Fibroblast of skin of left biceps (primary cell): ENCODE measurements at places on chromosomes 7 and 10.

- DNase-seq: no peak
These were observed 31.4 kb upstream of the ENO4 start for GRCh38 chr10:116817780-116818343.

DNA sequence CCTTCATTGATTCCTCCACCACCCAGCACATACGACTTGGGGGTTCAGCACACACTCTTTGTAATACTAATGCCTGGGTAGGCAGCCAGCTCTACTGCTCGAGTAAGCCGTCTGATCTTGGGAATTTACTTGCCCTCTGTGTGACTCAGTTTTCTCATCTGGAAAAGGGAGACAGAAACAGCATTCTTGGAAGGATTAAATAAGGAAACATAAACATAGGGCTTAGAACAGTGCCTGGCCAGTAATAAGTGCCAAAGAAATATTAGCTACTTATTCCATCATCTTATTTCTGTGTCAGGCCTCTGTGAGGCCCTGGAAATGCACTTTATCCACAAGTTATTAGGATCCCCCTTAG lies 130.1 kb downstream of the TNS3 start:
- DNase-seq: no peak

- no peak for DNase-seq
These were observed 956.9 kb upstream of the ZNF722 start for GRCh38 chr7:63041786-63042185.

GRCh38 chr7:78121888-78122287 lies 323.3 kb downstream of the PHTF2 start:
- DNase-seq: no peak

- no peak for DNase-seq
These were observed 75.9 kb upstream of the SLC26A5 start for GRCh38 chr7:103521937-103522336.

DNA sequence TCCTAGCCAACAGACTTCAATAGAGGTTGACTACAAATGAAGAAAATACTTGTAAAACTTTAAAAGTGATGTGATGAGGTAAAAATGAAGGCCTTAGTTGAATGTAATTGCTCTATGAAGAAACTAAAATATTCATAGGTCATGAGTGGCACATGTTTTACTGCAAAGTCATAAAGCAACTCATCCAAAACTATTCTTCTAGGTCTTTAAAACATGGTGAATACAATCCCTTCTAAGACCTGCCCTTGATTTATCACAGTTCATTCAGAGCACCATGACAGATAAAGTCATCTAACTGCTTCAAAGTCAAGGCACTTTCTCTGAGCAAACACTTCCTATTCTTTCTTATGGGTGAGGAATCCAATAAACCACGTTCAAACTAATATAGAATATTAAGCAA lies 713.5 kb downstream of the SORCS1 start:
- no peak for DNase-seq

DNA sequence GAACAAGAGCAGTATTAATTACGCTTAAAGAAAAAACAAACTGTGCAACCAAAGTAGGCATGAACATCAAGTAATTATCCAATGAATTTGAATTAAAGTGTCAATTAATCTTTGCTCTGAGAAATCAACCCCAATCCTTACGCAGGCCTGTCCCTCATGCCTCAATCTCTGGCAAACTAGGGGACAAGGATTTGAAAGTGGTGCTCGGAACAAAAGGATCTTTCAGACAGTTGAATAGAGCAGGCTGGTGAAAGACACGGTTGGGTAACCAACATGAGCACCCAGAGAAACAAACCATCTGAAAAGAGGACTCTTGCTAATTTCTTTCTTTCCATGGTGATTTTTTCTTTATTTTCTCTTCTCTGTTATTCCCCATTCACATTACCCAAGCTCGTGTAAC lies 203.5 kb upstream of the PHF14 start:
- no peak for DNase-seq

- no peak for DNase-seq
These were observed 61.7 kb upstream of the TES start for GRCh38 chr7:116148626-116149025.

DNA sequence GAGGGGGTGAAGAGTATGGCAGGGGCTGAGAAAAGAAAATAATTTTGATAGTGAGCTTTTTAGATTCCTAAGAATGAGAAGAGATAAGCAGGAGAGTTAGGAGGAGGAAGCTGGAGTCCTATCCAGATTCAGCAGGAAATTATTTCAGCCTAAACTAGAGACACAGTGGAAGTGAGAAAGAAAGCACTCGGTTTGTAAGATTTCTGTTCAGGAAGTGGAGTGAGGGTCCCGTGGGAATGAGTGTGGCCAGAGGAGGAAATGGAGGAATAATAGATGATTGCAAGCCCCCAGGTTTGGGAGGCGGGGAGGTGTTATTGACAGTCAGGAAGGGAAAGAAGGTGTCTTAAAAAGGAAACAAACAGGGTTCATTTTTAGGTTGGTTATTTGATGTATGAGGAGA lies 84.8 kb upstream of the NRP1 start:
- no peak for DNase-seq

DNA sequence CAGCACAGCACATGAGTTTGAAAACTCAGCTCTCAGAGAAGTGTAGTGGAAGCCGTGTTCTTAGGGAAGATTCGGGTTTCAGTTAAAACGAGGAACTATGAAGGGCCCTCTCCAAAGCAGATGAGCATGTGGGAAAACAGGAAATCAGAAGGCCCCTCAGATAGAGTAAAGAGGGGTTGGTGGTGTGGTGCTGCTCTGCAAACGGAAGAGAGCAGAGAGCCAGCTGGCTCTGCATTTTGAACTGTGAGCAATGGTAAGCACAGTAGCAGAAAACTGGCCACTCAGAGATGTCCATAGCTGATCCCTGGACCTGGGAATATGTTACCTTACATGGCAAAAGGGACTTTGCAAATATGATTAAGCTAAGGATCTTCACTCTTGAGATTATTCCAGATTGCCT lies 27.9 kb upstream of the CUL1 start:
- no peak for DNase-seq

DNA sequence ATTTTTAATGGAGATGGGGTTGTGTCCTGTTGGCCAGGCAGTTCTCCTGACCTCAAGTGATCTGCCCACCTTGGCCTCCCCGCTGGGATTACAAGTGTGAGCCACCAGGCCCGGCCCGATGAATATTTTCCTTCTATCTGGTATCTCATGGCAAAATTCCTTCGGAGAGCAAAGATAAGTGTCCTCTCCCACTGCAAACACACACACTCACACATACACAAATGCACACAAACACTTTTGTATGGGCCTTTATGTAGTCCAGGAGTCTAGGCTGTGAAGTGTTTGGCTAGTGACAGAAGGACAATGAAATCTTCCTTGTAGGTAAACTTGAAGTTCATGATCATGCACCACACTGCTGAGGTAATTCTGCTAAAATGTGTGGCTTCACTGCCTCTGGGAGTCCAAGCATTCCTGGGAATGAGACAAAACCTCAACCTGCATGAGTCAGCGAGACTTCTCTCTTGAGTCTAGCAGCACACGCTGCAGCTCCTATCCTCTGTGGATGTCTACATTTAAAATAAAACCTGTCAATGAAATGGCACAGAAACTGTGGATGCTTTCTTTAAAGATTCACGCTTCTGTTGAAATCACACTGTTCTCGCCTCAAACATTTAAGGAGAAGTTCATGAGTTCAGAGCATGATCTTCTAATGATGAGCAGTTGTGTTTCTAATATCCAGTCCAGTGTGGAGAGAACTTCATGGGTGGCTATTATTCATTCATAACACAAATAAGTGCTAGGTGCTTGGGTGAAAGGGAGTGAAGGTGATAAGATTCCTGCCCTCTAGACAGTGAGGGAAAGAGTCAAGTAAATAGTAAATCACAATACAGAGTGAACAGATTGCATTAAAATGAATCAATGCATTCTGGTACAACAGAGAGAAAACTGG lies 96.5 kb downstream of the NRP1 start:
- peak; percentile 97 for DNase-seq

GRCh38 chr7:83697804-83698530 lies 49.0 kb upstream of the SEMA3E start:
- no peak for DNase-seq

- DNase-seq: no peak
These were observed 303.7 kb downstream of the BMPER start for GRCh38 chr7:34208878-34209621.

DNA sequence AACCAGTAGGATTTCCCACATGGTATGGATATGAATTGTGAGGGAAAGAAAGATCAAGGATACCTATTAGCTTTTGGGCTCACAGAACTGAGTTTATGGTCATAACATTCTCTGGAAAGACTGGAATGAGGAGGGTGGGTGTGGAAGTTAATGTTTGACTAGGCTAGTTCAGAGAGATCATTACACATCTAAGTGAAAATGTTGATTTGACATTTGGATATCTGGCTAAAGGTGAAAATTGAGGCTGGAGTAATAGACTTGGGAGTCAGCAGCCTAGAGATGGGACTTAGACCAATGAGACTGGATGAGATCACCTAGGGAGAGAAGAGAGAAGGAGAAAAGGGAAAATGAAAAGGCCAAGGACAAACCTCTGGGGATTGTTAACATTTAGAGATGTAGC lies 437.3 kb downstream of the CCSER2 start:
- DNase-seq: no peak

- no peak for DNase-seq
These were observed 26.5 kb upstream of the ENTPD1 start for GRCh38 chr10:95729323-95730055.

GRCh38 chr7:139054101-139054500 lies 18.3 kb upstream of the ZC3HAV1L start:
- DNase-seq: no peak

DNA sequence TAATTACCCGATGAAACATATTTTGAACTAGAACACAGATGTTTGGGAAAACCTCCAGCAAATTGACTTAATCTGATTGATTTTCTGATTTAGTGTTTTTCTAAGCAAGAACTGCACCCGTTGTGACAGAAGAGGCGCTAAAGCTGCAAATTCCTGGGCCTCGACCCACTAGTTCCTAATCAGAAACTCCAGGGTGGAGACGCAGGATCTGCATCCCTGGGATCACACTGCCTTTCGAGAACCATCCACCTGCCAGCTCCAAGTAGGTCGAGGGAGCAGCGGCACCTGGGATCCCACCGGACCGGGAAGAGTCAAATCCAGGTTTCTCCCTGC lies 136.8 kb upstream of the CDCA7L start:
- no peak for DNase-seq

- no peak for DNase-seq
These were observed 52.1 kb upstream of the CCAR1 start for GRCh38 chr10:68668972-68669371.

GRCh38 chr7:65390588-65390987 lies 16.9 kb downstream of the ZNF92 start:
- DNase-seq: no peak

DNA sequence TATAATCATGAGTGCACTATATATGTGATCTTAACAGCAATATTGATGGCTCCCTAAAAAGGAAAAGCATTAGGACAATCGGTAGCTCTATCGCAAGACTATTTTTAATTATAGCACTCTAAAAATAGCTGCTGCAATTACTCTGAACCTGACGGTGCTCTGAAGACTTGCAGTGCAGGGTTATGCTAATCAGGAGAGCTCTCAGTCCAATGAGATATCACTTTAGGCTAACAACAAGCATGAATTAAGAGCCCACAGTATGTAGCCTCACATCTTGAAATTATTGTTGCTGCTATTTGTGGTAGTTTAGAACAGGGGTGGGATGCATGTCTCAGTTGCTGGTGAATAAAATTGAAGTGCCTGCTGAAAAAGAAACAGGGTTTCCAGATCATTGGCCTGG lies 515.8 kb upstream of the AKR1E2 start:
- no peak for DNase-seq

DNA sequence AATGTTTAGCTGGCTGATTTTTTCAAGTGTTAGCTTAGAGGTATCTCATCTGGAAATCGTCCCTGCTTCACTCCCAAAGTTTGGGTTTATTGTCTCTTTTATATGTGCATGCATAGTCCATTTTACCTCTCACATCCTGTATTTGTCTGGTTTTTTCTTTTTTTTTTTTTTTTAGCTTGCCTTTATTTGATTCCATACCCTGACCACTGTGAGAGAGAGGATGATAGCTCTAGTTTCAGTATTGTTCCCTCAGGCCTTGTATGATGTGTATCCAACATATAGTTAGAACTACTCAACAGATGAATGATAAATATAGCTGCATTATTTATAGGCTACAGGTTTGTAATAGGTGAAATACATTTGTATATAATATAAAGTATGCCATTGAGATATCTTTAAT lies 29.9 kb downstream of the PCGF5 start:
- DNase-seq: no peak

DNA sequence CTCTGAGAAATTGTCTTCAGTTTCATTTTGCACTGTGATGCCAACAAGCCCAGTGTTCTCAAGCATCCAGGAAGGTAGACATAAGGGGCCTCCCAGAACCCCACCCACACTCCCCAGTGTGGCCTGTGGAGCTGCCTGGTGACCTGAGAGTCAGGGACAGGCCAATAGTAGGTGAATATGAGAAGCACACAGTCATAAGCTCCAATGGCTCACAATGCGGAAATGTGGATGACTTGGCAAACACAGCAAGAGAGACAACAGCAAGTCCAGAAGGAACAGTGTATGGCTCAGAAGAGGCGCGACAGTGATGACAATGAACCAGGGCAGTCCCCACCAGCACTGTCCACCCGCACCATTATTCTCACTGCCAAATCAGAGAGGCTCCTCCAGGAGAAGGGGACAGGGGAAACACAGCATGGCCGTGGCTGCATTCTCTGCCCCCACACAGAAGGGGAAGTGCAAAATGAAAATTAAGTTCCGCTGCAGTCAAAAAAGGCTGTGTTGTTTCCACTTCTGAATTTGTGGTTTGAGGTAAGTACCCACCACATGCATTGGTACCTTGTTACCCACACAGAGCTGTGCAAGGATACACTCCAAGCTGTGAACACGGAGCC lies 419.8 kb downstream of the GRID1 start:
- DNase-seq: no peak

DNA sequence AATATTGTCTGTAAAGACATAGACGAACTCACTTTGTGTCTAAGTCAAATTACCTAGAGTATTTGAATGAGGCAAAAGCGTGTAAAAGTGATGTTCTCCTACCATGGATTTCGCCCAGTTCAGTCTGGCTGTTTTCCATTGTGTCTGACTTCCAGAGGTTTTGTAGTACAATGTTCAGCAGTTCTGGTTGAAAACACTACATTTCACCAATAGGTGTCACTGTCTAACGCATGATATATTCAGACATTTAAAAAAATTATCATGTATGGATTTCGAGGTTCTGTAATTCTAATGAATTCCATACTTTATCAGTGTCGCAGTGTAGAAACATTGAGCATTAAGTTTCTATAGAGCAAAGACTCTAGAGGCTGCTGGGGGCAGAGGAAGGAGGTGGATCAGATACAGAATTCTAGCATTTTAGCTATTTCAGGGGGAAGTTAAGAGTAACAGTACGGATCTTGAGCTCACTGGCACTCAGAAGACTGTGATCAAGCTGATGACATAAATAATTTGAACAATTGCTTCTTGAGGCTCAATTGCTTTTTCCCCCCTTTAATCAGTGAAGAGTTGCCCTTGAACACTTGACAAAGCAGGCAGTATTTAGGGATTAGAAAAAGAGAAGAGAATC lies 196.9 kb upstream of the RHOBTB1 start:
- DNase-seq: peak; percentile 70

DNA sequence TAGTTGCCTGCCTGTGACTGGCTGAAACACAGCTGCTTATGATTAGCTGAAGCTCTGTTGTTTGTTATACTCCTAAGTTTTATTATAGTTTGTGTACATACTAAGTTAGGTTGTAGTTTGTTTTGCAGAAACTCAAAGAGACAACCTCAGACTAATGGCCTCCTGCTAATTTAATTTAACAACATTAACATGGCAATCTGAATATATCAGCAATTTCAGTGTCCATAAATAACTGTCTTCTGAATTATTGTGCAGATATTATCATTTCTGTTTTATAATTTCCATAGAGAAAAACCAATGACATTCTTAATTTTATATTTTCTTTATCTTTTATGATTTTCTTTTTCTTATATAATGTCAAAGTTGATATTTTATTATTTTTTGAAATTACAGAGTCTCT lies 298.1 kb upstream of the PLXDC2 start:
- DNase-seq: no peak
